CD4-positive, alpha-beta memory T cell (primary cell): ENCODE measurements at places on chromosomes 11 and 22.
A peak's percentile ranks its signal among the peaks of the same experiment; 100 is the strongest.

- no peaks in the 10 kb centered on the region for H3K27me3 ChIP-seq
- no peaks in the 10 kb centered on the region for H3K36me3 ChIP-seq
- DNase-seq, result peak; percentile 39
- H3K4me1 ChIP-seq, result peaks cover 99% of the 10 kb centered on the region
- H3K4me3 ChIP-seq, result no peak overlapping the region
These were observed 25.5 kb downstream of the KCNJ1 start for GRCh38 chr11:128841461-128842072.

GRCh38 chr11:120547811-120548681 lies 36.5 kb downstream of the GRIK4 start:
- no peak for DNase-seq
- H3K4me3 ChIP-seq, result no peak overlapping the region
- no peak overlapping the region for H3K27ac ChIP-seq
- H3K4me1 ChIP-seq, result no peaks in the 10 kb centered on the region

- H3K27ac ChIP-seq, result no peak overlapping the region
- no peak overlapping the region for H3K4me3 ChIP-seq
- no peaks in the 10 kb centered on the region for H3K4me1 ChIP-seq
- H3K36me3 ChIP-seq, result no peaks in the 10 kb centered on the region
- H3K27me3 ChIP-seq, result peaks cover 2% of the 10 kb centered on the region
These were observed 131.9 kb downstream of the TEAD1 start for GRCh38 chr11:12806113-12806512.

DNA sequence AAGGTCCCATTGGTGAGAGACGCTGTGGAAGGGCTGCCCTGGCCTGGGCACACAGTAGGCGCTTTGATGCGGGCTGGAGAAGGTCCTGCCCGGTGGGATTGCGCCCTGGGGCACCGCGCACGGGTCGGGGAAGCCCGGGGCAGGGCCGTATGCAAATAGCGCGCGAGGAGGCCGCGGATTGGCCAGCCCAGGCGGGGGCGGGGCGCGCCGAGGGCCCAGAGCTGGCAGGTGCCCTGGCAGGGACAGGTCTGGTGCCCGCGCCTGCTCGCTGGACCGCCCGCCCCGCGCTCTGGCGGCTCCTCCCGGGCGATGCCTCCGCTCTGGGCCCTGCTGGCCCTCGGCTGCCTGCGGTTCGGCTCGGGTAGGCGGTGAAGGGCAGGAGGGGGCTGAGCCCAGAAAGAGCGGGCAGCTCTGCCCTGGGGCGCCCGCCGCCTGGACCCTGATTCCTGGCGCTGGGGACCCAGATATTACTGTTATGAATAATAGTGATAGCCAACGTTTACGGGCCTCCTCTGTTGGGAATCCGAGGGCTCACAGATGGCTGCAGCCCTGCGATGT lies at the start of gene UPK3A:
Gene UPK3A, plus strand, starts transcription at position 245 of the 558 bp plus-strand sequence. Its CDS starts 65 bp downstream, at position 310.
- H3K27ac ChIP-seq, result no peak within 1 kb of the TSS
- peaks cover 3% of the 10 kb centered on the region for H3K27me3 ChIP-seq
- DNase-seq, result peak; percentile 50
- H3K4me3 ChIP-seq, result no peak within 1 kb of the TSS
- H3K36me3 ChIP-seq, result no peaks in the 10 kb centered on the region
- peaks cover 10% of the 10 kb centered on the region for H3K4me1 ChIP-seq

GRCh38 chr11:43393765-43394355 lies 35.1 kb downstream of the TTC17 start:
- H3K4me1 ChIP-seq, result peaks cover 17% of the 10 kb centered on the region
- H3K27me3 ChIP-seq, result no peaks in the 10 kb centered on the region
- H3K4me3 ChIP-seq, result no peak overlapping the region
- DNase-seq, result no peak
- no peak overlapping the region for H3K27ac ChIP-seq
- H3K36me3 ChIP-seq, result peaks cover 40% of the 10 kb centered on the region

DNA sequence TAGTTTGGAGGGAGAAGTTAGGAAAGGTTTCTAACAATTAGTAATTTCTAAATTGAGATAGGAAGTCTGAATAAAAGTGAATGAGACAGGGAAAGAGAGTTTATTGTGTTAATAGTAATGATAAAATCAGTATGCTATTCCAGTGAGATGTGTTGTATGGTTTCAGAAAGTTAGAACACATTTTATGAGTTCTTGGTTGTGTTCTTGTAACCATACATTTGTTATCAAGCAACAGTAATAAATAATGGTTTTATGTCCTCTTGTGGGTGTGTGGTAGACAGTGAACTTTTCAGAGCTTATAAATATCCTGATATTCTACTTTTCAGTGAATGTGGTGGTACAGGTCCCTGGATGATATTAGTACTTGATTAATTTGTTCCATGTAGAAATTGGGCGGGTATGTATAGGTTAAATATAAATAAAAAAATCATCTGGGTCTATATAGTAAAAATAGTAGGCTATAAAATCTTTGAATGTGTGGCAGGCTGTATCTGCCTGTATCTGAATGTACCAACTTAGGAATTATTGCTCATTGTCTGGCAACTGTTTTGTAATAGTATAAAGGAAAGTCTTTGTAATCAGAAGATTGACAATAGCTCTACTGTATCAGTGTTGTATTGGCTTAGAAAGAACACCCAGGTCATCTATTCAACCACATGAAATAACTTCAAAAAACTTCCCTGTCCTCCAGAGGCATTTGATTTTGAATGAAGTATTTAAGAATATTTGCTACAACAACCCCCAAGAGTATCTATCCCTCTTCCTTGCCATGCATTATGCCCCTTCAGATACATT lies 54.8 kb downstream of the UVRAG start:
- H3K4me1 ChIP-seq, result no peaks in the 10 kb centered on the region
- H3K36me3 ChIP-seq, result no peaks in the 10 kb centered on the region
- H3K27me3 ChIP-seq, result no peaks in the 10 kb centered on the region
- no peak for DNase-seq
- H3K27ac ChIP-seq, result no peak overlapping the region

GRCh38 chr22:44698531-44699421 lies 3.2 kb upstream of the PRR5 start:
- H3K4me3 ChIP-seq, result no peak overlapping the region
- no peak for DNase-seq
- no peaks in the 10 kb centered on the region for H3K36me3 ChIP-seq
- H3K27me3 ChIP-seq, result no peaks in the 10 kb centered on the region
- H3K4me1 ChIP-seq, result peaks cover 27% of the 10 kb centered on the region

DNA sequence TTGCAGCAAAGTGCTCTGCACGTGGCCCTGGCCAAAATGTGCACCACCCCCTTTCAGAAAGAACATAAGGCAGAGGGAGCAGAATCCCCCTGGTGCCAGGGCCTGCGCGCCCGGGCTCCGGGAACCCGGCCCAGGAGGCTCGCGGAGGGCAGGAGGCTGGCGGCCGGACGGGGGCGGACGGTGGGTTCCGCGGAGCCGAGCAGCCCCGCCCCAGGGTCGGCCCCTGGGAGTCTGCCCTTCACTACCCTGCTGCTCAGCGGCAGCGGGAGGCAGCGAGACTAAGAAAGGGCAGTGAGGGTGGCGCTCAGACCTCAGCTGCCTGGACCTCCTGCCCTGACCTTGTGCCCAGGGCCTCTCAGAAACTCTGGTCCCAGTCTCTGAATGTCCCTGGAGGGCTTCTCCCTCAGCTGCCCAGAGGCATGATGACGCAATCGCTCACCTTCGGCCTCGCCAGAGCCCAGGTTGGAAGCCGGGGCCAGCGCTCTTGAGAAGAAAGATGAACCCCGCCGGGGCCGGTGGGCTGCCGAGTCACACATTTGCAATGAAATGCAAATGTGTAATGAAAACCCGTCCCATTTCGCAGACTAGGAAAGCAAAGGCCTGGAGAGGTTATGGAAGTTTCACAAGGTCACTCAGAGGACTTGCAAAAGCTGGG lies 1.1 kb upstream of the CLMP start:
- no peaks in the 10 kb centered on the region for H3K36me3 ChIP-seq
- no peak for DNase-seq
- H3K4me1 ChIP-seq, result peaks cover 18% of the 10 kb centered on the region
- no peak overlapping the region for H3K27ac ChIP-seq
- H3K4me3 ChIP-seq, result no peak overlapping the region

DNA sequence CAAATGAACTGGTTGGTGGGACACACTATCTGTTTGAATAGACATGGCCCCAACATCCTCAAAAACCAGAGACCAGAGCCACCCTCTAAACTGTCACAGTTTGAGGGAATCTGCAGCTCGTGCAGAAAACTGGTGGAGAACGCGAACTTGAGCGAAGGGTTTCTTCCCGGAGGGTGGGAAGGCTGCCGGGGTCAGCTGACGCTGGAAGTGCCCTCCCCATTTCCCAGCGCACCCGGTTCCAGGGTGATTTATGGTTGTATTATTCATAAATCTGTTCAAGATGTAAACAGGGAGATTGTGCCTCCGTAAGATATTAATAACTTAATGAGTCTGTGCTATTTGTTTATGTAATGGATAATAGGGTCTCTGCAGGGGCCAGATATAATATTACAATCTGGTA lies 1396.7 kb downstream of the BRD1 start:
- H3K27ac ChIP-seq, result no peak overlapping the region
- no peak for DNase-seq
- H3K27me3 ChIP-seq, result no peaks in the 10 kb centered on the region
- no peak overlapping the region for H3K4me3 ChIP-seq

DNA sequence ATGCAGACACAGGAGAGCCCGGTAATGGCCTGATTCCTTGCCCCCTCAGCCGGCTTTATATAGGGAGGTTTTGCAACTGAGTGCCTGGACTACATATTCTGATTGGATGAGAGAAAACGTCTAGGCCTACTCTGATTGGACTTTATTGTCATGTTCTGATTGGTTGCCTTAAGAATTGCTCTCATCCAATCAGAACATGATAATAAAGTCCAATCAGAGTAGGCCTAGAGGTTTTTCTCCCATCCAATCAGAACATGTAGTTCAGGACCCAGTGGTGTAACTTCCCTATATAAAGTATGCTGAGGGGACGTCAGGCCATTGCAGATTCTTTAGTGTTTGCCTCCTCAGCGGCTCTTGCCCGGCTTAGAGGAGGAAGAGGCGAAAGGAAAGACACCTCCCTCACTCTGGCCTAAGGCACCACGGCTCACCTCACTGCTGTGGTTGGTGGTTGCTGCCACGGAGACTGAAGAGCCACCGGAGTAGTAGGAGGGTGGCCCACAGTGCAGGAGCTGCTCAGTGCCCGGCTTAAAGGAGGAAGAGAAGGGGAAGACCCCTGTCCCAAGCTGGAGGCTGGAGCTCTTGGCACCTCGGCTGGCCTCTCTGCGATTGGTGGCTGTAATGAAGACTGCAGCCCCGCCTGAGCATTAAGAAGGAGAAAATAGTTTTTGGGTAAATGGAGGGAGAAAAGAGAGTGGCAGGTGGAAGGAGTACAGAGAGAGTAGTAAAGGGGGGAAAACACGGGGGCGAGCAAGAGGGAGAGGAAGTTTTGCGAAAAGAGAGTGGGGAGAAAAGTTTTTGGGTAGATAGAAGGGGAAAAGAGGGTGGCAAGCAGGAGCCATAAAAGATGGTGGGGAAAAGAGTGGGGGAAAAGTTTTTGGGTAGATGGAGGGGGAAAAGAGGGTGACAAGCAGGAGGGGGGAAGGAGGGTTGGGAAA lies 116.7 kb upstream of the SERPIND1 start:
- no peak for DNase-seq
- no peak overlapping the region for H3K27ac ChIP-seq
- H3K4me3 ChIP-seq, result no peak overlapping the region
- H3K27me3 ChIP-seq, result no peaks in the 10 kb centered on the region
- no peaks in the 10 kb centered on the region for H3K36me3 ChIP-seq

GRCh38 chr11:19868281-19868821 lies 155.7 kb downstream of the NAV2 start:
- no peak overlapping the region for H3K4me3 ChIP-seq
- no peaks in the 10 kb centered on the region for H3K4me1 ChIP-seq
- no peaks in the 10 kb centered on the region for H3K27me3 ChIP-seq
- H3K27ac ChIP-seq, result no peak overlapping the region
- DNase-seq, result no peak

GRCh38 chr22:37240941-37241320 lies 3.1 kb downstream of the RAC2 start:
- peaks cover 78% of the 10 kb centered on the region for H3K4me1 ChIP-seq
- H3K27ac ChIP-seq, result peak overlapping the region; percentile 91
- no peaks in the 10 kb centered on the region for H3K27me3 ChIP-seq
- no peak for DNase-seq
